Psoas muscle (tissue), 8 donors: ENCODE measurements at places on chromosomes 5 and 9. TPM values are rescaled to one million over a fixed set of nuclear protein-coding genes. Genes with fewer than 3 reads are reported as not detected.

- H3K27ac ChIP-seq: no peak overlapping the region
- no peaks in the 10 kb centered on the region for H3K4me1 ChIP-seq
- DNase-seq: no peak
- H3K4me3 ChIP-seq: no peak overlapping the region
Measured at GRCh38 chr5:164358531-164359259, 853.3 kb downstream of the MAT2B start.

- peaks cover 22% of the 10 kb centered on the region for H3K27me3 ChIP-seq
- H3K36me3 ChIP-seq: no peaks in the 10 kb centered on the region
- no peak overlapping the region for H3K27ac ChIP-seq
- H3K4me3 ChIP-seq: peak overlapping the region; percentile 74
Measured at GRCh38 chr5:59766427-59767210, 126.9 kb downstream of the PDE4D start.

GRCh38 chr5:72464071-72464470 is 43.1 kb downstream of the ZNF366 start:
- peaks cover 55% of the 10 kb centered on the region for H3K4me1 ChIP-seq
- peak overlapping the region; percentile 84 for H3K27ac ChIP-seq
- H3K27me3 ChIP-seq: no peaks in the 10 kb centered on the region
- H3K36me3 ChIP-seq: no peaks in the 10 kb centered on the region
- no peak overlapping the region for H3K4me3 ChIP-seq

GRCh38 chr5:138315751-138316278 is 15.8 kb downstream of the CDC25C start:
- H3K27me3 ChIP-seq: no peaks in the 10 kb centered on the region
- H3K36me3 ChIP-seq: no peaks in the 10 kb centered on the region
- no peak overlapping the region for H3K4me3 ChIP-seq
- H3K27ac ChIP-seq: no peak overlapping the region

PCDHGA5 gene
- total RNA-seq: 2.0 TPM

MSH3 gene
- 5.2 TPM for total RNA-seq
